Ascending aorta (tissue), 2 donors: ENCODE measurements at places on chromosomes 4 and X.

DNA sequence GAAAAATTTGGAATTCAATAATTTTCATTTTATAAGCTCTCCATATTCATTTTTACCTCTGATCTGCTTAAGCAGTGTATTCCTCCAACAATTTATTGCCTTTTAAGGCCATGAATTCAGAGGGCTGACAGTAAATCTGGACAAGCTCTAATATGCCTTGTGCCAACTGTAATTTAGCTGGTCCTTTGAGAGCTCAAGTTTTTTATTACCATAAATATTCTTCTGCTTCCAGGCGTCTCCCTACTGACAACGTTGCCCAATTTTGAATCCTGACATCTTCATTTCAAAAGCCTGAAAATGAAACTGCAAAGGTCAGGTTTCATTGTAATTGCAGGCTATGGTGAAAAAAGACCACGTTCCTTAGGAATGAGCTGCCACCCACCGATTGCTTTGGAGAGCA is 95.8 kb upstream of the GEMIN8 start:
- DNase-seq, result no peak
- no peak overlapping the region for H3K4me3 ChIP-seq
- no peaks in the 10 kb centered on the region for H3K36me3 ChIP-seq
- H3K4me1 ChIP-seq, result no peaks in the 10 kb centered on the region

GRCh38 chrX:78944351-78944750 is 840 bp upstream of the P2RY10 start:
- no peak for DNase-seq
- H3K4me3 ChIP-seq, result no peak overlapping the region
- H3K27ac ChIP-seq, result no peak overlapping the region
- H3K27me3 ChIP-seq, result no peaks in the 10 kb centered on the region

DNA sequence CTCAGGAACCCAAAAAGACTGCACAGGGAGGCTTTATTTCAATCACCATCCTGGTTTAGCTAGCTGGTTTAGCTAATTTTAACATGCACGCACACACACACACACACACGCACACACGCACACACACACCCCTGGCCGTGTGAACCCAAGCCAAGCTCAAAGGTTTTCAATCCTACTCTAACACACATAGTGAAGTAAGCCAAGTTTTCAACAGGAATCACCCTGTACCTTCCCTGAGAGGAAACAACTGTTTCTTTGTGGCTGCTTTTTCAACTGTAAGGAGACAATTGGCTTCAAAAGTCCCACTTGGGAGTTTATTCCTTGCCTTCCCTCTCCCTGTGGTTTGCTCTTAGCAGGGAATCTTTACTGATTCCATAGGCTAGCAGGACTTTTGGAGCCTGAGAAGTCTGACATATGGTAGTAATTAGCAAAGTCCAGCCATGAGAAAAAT is 98.9 kb upstream of the BMP3 start:
- no peak for DNase-seq
- no peak overlapping the region for H3K4me3 ChIP-seq
- H3K27me3 ChIP-seq, result no peaks in the 10 kb centered on the region
- H3K36me3 ChIP-seq, result no peaks in the 10 kb centered on the region
- H3K27ac ChIP-seq, result no peak overlapping the region
- H3K4me1 ChIP-seq, result no peaks in the 10 kb centered on the region

- no peak overlapping the region for H3K27ac ChIP-seq
- H3K36me3 ChIP-seq, result no peaks in the 10 kb centered on the region
- H3K4me1 ChIP-seq, result no peaks in the 10 kb centered on the region
- H3K4me3 ChIP-seq, result no peak overlapping the region
- DNase-seq, result no peak
Observed at GRCh38 chrX:107298276-107298675, 91.9 kb downstream of the DNAAF6 start.

DNA sequence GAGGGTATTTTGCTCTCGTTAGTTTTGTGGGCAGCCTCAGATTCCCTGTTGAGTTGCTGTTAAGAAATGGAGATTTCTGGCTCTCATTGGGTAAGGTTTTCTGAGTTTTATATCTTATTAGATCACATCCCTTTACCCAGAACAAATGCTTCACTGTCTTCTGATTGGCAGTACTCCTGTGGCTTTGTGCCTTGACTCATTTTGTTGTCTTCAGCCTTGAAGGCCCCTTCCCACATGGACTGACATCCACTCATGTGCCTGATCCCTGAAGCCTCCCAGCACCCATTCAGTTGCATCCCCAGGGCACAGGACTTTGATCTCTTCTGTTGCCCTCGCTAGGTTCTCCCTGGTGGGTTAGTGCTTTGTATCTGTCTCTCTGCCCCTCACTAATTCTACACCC is 10.4 kb downstream of the MED28 start:
- DNase-seq, result no peak
- peaks cover 84% of the 10 kb centered on the region for H3K36me3 ChIP-seq
- H3K4me1 ChIP-seq, result no peaks in the 10 kb centered on the region
- H3K4me3 ChIP-seq, result no peak overlapping the region
- H3K27me3 ChIP-seq, result no peaks in the 10 kb centered on the region
- H3K27ac ChIP-seq, result no peak overlapping the region

GRCh38 chr4:105683038-105683437 is 25.5 kb downstream of the INTS12 start:
- H3K4me3 ChIP-seq, result no peak overlapping the region
- DNase-seq, result no peak
- no peaks in the 10 kb centered on the region for H3K27me3 ChIP-seq

- no peak overlapping the region for H3K27ac ChIP-seq
- no peaks in the 10 kb centered on the region for H3K36me3 ChIP-seq
- H3K27me3 ChIP-seq, result no peaks in the 10 kb centered on the region
- DNase-seq, result no peak
- H3K4me1 ChIP-seq, result no peaks in the 10 kb centered on the region
Observed at GRCh38 chr4:3872834-3873313, 106.7 kb downstream of the ADRA2C start.

DNA sequence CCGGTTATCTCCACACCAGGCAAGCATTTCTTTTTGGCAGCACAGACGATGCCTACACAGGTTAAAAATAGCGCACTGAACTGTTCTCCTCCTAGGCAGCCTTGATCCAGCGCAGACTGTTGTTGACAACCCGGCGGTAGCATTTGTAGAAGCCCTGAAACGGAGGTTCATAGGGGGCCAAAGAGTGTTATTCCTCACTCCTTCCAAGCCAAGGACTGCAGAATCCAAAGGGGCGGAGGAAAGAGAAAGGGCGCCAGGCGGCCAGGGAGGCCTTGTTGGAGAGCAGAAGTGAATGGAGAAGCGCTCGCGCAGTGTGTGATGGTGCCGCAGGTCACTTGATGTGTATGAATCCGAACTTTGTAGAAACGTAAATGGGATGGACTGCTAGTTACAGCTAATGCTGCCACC is 82.7 kb downstream of the TENM3 start:
- no peaks in the 10 kb centered on the region for H3K4me1 ChIP-seq
- H3K27me3 ChIP-seq, result no peaks in the 10 kb centered on the region
- no peak overlapping the region for H3K27ac ChIP-seq
- H3K4me3 ChIP-seq, result no peak overlapping the region
- no peaks in the 10 kb centered on the region for H3K36me3 ChIP-seq
- DNase-seq, result no peak

DNA sequence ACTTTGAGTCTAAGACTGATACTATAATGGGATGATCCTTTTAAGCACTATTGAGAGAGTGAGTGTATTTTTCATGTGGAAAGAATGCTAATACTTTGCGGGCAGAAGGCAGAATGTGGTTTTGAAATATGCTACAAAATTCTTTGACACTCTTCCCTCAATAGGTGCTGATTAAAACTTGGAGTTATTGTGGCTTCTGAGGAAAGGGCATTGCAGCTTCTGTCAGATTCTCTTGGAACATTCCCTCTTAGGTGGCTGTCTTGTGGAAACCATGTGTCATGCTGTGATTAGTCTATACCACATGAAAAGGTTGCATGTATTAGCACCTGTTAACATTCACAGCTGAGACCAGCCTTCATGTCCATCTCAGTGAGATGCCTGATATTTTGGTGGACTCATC is 547.0 kb downstream of the STIM2 start:
- DNase-seq, result no peak
- no peak overlapping the region for H3K27ac ChIP-seq
- no peaks in the 10 kb centered on the region for H3K4me1 ChIP-seq
- no peaks in the 10 kb centered on the region for H3K27me3 ChIP-seq

DNA sequence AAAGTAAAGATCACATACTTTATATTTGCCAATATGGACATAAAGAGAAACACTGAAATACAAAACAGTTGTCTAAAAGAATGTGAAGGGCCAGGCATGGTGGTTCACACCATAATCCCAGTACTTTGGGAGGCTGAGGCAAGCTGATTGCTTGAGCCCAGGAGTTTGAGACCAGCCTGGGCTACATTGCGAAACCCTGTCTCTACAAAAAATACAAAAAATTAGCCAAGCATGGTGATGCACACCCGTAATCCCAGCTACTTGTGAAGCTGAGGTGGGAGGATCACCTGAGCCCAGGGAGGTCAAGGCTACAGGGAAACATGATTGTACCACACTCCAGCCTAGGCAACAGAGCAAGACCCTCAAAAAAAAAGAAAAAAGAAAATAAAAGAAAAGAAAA is 11.8 kb downstream of the RBM47 start:
- no peak overlapping the region for H3K4me3 ChIP-seq
- no peak for DNase-seq

GRCh38 chr4:170610434-170610833 is 520.7 kb upstream of the AADAT start:
- peaks cover 3% of the 10 kb centered on the region for H3K4me1 ChIP-seq
- H3K27me3 ChIP-seq, result no peaks in the 10 kb centered on the region
- no peak for DNase-seq
- H3K36me3 ChIP-seq, result no peaks in the 10 kb centered on the region

GRCh38 chrX:47283015-47283771 is 50.4 kb downstream of the USP11 start:
- no peaks in the 10 kb centered on the region for H3K27me3 ChIP-seq
- H3K27ac ChIP-seq, result no peak overlapping the region
- H3K36me3 ChIP-seq, result no peaks in the 10 kb centered on the region

GRCh38 chr4:81648576-81649275 is 177.0 kb upstream of the RASGEF1B start:
- no peaks in the 10 kb centered on the region for H3K27me3 ChIP-seq
- no peak overlapping the region for H3K27ac ChIP-seq
- no peaks in the 10 kb centered on the region for H3K36me3 ChIP-seq
- H3K4me3 ChIP-seq, result no peak overlapping the region
- no peaks in the 10 kb centered on the region for H3K4me1 ChIP-seq
- no peak for DNase-seq

DNA sequence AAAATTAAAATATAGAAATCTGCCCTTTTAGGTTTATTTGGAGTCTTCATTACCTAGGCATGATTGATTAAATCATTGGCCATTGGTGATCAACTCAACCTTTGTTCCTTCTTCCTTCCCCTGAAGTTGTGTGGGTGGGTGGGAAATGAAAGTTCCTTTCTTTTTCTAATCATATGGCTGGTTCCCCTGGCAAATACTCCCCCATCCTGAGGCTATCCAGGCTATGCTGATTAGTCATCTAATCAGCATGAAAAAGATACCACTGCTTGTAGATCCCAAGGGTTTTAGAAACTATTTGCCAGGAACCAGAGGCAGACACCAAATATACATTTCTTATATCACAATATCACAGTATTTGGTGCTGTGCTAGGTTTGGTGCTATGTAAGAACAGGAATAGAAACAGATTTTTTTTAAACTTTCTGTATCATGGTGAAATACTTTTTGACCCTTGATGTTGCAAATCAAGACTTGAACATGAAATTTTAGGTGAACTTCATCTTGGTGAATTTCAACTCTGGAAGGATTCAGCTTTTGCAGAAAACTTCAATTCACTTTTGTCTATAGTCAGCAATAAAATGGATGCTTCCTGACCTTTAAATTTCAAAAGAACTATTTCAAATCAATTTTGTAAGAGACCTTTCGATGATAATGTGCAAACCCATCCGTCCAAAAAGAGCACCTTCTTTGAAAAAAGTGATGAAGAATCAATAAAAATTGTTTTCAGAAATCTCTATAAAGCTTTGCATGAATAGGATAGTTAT is 71.1 kb downstream of the CCSER1 start:
- no peak overlapping the region for H3K4me3 ChIP-seq
- no peaks in the 10 kb centered on the region for H3K4me1 ChIP-seq
- no peak for DNase-seq
- H3K27ac ChIP-seq, result no peak overlapping the region

DNA sequence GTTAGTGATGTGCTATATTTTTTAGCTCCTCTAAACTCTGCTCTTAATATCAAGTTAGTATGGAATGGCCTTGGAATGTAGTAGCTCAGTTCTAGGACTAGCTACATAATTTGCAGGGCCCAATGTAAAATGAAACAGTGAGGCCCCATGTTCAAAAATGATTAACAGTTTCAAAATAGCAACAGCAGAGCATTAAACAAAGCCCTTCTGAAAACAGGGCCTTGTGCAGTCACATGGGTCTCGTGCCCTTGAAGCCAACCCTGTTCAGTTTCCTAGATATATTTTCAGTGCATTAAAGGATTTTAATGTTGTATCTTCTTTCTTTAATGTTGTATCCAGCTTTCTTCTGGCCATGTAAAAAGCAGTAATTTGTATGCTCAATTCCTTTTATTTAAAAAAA is 82.1 kb downstream of the TASL start:
- H3K27me3 ChIP-seq, result no peaks in the 10 kb centered on the region
- H3K27ac ChIP-seq, result no peak overlapping the region
- H3K36me3 ChIP-seq, result no peaks in the 10 kb centered on the region
- no peak for DNase-seq

DNA sequence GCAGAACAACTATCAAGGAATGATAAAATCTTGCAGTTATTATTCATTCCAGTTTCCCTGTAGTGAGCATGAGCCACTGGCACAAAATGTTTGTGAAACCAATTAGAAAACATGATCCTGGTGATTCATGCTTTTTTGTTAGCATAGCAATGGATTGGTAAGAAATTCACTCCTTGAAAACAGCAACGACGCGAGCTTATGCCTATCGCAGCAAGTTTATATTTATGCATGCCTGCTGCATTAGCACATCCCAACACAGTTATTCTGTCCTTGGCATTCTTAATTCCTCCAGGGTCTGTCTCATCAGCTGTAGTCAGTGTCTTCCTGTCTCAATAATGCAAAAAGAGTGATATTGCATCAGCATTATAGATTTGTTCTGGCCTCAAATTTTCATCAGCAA is 975.9 kb downstream of the STIM2 start:
- no peak for DNase-seq
- no peaks in the 10 kb centered on the region for H3K36me3 ChIP-seq
- H3K27me3 ChIP-seq, result no peaks in the 10 kb centered on the region
- H3K27ac ChIP-seq, result no peak overlapping the region

- H3K36me3 ChIP-seq, result no peaks in the 10 kb centered on the region
- H3K4me3 ChIP-seq, result no peak overlapping the region
- no peaks in the 10 kb centered on the region for H3K4me1 ChIP-seq
Observed at GRCh38 chr4:26953770-26954423, 93.3 kb downstream of the STIM2 start.

- H3K27me3 ChIP-seq, result no peaks in the 10 kb centered on the region
- H3K27ac ChIP-seq, result no peak overlapping the region
- no peak for DNase-seq
- no peaks in the 10 kb centered on the region for H3K4me1 ChIP-seq
- no peaks in the 10 kb centered on the region for H3K36me3 ChIP-seq
Observed at GRCh38 chr4:5378002-5378401, 326.7 kb downstream of the STK32B start.
